ENCODE measurements at places on chromosomes 11 and 22.

DNA sequence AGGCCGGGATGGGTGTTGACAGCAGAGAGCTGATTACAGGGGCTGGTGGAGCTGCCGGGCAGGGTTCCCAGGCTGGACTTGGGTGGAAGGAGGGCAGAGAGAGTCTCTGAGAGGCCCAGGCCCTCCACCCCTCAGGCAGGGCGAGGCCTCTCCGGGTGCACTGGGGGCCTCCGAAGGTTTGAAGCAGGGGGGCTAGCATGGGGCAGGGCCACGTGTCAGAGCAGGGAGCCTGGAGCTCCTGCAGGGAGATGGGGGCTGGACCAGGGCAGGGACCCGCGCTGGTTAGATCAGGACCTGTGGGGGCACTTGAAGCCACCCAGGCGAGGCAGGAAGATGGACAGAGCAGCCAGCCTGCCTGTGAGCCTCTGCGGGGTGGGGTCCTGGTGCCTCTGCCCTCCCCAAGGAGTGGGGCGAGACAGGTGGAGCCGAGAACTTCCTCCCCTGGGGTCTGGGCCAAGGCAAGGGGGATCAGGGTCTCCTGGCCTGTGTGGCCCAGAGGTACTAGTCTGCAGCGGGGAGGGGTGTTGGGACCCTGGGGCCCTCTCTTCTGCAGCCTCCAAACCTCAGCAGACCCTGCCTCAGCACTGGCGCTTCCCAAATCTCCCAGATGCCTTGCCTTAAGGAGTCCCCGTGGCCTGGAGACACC, 911 bp downstream of the PANX2 start:
- DNase-seq, result no peak

- no peak for DNase-seq
Observed at GRCh38 chr22:47432683-47433082, 670.2 kb downstream of the TBC1D22A start.

- no peak for DNase-seq
Observed at GRCh38 chr22:49086181-49086580, 741.5 kb downstream of the BRD1 start.

- no peak for DNase-seq
Observed at GRCh38 chr11:1049911-1050580, 13.5 kb upstream of the MUC6 start.

- no peak for DNase-seq
Observed at GRCh38 chr11:87329172-87329571, 291.4 kb downstream of the TMEM135 start.

DNA sequence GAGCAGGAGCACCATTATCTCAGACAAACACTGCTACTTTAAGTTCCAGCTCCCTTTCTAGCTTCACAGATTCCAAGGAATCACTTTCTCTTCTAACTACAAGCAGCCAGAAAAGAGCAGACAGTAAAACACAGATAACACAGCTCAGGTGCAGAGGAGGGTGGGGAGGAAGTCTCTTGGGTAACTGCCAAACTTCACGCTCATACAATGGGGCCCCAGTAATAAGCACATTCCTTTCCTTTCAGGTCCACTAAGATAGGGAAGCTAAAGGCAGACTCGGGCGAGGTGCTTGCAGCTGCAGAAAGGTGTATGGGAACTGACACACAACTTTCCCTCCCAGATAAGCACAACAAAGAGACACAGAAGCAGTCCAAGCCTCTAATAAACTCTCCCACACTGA, 69.2 kb upstream of the OR9G4 start:
- no peak for DNase-seq

GRCh38 chr11:7892840-7893254, 38.2 kb downstream of the OR10A6 start:
- DNase-seq, result no peak

DNA sequence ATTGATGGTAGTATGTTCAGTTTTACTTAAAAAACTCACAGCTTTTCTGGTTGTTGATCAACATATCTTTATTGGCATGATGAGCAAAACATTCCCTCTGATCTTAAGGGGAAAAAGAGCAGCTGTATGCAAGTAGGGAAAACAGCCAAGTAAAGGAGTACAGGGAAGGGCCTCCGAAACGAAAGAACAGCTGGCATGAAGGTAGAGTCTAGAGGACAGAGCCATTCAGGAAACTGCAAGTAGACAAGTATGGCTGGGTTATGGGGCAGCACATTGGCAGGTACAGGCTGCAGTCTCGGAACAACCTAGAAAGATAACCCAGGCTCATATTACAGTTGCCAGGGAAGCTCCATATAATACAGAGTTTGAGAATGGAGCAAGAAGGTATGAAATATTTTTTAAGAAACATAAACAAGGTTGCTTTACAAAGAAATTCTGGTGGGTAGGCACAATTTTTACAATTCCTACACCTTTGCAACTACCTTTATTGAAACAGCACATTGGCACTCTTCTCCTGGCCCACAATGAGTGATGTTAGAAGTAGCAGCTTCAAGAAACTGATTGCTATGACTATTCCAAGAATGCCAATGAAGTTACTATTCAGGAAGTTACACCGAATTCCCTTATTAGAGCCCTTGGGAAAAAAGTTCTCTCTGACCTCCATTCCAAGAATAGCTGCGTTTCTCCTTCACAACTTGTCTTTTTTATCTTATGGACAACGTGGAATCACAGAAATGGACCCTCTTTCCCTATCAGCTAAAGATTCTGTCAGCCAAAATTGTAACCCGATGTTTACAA, 45.2 kb downstream of the LGR4 start:
- no peak for DNase-seq

DNA sequence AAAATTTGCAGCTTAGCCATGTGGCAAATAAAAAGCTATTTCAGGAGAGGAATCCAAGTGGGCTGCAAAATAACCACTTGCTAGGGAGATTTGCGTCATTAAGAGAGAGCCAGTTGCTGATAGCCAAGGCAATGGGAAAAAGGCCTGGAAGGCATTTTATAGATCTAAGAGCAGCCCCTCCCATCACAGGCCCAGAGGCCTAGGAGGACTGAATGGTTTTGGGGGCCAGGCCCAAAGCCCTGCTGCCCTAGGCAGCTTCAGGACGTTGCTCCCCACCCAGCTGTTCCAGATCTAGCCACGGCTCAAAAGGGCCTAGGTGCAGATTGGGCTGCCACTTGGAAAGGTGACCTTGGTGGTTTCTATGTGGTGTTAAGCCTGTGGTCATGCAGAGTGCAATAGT, 169.0 kb downstream of the AASDHPPT start:
- no peak for DNase-seq

Measured in non-pigmented ciliary epithelial cell (primary cell).